ENCODE measurements at places on chromosomes 5 and 9.

DNA sequence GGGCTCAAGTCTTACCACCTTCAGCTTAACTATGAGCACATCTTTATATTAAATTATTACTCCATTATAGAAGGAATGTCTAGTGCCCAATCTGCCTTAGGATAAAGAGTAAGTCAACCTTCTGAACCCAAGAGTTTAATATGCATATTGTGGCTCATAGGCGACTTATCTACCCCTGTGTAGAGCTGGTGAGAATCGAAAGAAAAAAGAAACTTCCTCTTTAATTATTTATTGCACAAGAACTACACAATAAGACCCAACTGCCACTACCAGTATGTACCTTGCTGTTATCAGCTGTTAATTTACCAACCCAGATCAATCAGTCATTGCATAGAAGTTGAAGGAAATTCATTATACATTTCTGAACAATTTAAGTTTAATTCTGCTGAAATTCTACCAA lies 329.1 kb upstream of the SLC24A2 start:
- H3K4me1 ChIP-seq = no peaks in the 10 kb centered on the region
- H3K27ac ChIP-seq = no peak overlapping the region
- H3K36me3 ChIP-seq = no peaks in the 10 kb centered on the region
- no peak overlapping the region for H3K4me3 ChIP-seq
- no peak for DNase-seq

- H3K27ac ChIP-seq = no peak overlapping the region
Measured at GRCh38 chr5:160621526-160621925, 199.9 kb downstream of the PTTG1 start.

- peak overlapping the region; percentile 65 for H3K27ac ChIP-seq
- DNase-seq = no peak
- no peak overlapping the region for H3K4me3 ChIP-seq
- no peaks in the 10 kb centered on the region for H3K27me3 ChIP-seq
- peaks cover 6% of the 10 kb centered on the region for H3K4me1 ChIP-seq
Measured at GRCh38 chr9:131228988-131229387, 47.3 kb downstream of the FAM78A start.

DNA sequence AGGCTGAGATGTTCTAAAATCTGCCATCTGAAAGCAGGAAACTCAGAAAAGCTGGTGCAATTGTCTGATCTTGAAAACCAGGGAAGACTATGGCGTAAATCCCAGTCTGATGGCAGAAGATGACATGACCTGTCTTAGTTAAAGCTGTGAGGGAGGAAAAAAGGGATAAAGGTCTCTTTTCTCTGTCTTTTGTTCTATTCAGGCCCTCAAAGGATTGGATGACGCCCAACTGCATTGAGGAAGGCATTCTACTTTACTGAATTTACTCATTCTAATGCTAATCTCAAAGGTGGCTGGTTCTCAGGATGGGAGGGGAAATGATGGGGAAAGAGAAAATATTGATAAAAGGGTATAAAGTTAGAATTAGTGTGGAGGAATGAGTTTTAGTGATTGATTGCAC lies 312.8 kb upstream of the CTNND2 start:
- DNase-seq = no peak
- H3K4me3 ChIP-seq = no peak overlapping the region
- H3K36me3 ChIP-seq = no peaks in the 10 kb centered on the region

DNA sequence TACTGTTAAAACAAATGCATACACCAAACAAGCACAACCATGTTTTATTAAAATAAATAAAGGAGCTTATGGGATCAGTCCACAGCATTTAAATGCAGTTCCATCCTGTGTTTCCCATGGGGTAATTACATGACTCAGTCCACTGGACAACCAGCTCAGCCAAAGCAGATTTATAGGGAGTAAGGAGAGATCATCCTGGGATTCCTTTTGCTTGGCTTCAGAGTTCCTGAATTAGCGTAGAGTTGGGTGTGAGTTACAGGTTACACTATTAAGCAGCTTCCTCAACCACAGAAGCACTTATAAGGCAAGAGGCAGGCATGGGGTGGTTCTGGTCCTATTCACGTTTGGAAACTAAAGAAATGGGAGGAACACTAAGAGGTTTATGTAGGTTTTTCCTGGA lies 381.1 kb upstream of the ACTBL2 start:
- no peak overlapping the region for H3K4me3 ChIP-seq
- H3K4me1 ChIP-seq = no peaks in the 10 kb centered on the region
- no peak overlapping the region for H3K27ac ChIP-seq

GRCh38 chr5:170273968-170274710 lies 23.4 kb downstream of the LCP2 start:
- H3K4me3 ChIP-seq = peak overlapping the region; percentile 80
- H3K27ac ChIP-seq = peak overlapping the region; percentile 97
- H3K36me3 ChIP-seq = peaks cover 98% of the 10 kb centered on the region
- peaks cover 81% of the 10 kb centered on the region for H3K4me1 ChIP-seq
- no peaks in the 10 kb centered on the region for H3K27me3 ChIP-seq

DNA sequence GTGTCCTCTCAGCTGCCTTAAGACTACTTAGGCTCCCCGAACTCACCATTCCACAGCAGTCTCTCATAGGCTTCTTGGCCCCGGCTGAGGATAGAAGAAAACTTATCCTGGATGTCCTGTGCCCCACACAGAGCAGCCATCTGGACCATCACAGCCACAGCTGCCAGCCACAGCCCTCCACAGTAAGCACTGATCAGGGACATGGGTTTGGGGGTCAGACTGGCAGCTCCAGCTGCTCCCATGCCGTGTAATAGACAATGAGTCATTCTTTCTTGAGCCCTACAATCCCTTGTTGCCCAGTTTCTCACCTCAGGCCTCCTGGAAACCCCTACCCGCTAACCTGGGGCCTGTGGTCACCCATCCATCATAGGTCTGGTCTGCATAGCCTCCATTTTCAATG lies 5.7 kb downstream of the CREB3 start:
- no peak for DNase-seq
- H3K27ac ChIP-seq = no peak overlapping the region
- no peak overlapping the region for H3K4me3 ChIP-seq
- peaks cover 20% of the 10 kb centered on the region for H3K4me1 ChIP-seq
- no peaks in the 10 kb centered on the region for H3K27me3 ChIP-seq

GRCh38 chr5:142690667-142691066 lies 4.8 kb upstream of the FGF1 start:
- H3K27ac ChIP-seq = no peak overlapping the region
- H3K36me3 ChIP-seq = no peaks in the 10 kb centered on the region
- no peaks in the 10 kb centered on the region for H3K4me1 ChIP-seq
- H3K27me3 ChIP-seq = peaks cover 33% of the 10 kb centered on the region
- no peak overlapping the region for H3K4me3 ChIP-seq

GRCh38 chr9:18379073-18379811 lies 94.7 kb upstream of the ADAMTSL1 start:
- H3K36me3 ChIP-seq = no peaks in the 10 kb centered on the region
- H3K27me3 ChIP-seq = no peaks in the 10 kb centered on the region
- no peak for DNase-seq
- no peak overlapping the region for H3K4me3 ChIP-seq

- DNase-seq = no peak
- peaks cover 5% of the 10 kb centered on the region for H3K27me3 ChIP-seq
Measured at GRCh38 chr9:84570482-84571154, 98.9 kb upstream of the NTRK2 start.

DNA sequence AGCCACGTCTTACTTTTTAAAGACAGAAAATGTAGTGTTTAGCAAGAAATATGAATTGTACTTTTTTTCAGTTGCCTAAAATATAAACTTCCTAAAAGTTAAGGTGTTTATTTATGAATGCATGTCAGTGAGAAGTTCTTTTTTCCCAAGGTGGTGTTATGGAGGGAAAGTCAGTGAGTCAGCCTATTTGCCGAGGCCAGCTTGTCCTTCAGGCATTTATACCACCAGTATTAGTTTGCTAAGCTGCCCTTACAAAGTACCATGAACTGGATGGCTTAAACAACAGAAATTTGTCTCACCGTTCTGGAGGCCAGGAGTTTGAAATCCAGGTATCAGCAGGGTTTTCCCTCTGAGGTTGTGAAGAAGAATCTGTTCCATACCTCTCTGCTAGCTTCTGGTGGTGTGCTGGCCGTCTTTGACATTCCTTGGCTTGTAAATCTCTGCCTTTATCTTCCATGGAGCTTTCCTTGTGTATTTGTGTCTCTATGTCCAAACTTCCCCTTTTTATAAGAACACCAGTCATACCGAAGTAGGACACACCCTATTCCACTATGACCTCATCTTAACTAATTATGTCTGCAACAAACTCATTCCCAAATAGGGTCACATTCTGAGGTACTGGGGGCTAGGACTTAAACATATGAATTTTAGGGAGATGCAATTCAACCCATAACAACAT lies 38.4 kb downstream of the PRKACG start:
- H3K27me3 ChIP-seq = peaks cover 13% of the 10 kb centered on the region
- peaks cover 10% of the 10 kb centered on the region for H3K4me1 ChIP-seq
- DNase-seq = no peak
- peak overlapping the region; percentile 10 for H3K27ac ChIP-seq
- no peak overlapping the region for H3K4me3 ChIP-seq

DNA sequence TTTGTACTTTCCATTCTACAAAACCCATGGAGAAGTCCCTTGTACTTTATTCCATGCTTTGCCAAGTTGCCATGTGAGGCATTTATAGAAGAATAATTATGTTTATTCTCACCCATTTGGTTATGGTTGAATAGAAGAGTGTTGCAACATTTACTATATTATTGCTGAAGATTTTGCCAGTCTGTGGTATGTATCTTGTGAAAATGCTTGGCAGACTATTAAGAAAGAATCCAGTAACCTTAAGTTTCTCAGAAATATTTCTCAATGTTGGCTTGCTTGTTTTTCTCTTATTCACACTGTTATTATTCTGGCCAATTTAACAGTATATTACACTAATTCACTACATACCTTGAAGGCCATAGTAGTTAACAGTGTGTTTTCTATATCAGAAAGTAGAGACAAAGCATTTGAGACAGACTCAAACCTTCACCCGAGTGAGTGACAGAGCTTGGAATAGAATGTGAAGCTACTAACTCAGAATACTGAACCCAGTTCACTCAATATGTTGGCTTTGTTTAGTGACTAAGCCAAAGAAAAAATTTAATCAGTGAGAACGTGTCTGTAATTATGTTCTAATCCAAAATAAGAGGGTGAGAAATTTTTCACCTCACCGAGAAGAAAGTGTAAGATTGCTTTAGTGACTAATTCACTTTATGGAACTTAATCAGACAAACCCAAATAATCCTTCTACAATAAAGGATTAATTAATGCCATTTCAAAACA lies 184.4 kb downstream of the CWC27 start:
- H3K4me1 ChIP-seq = no peaks in the 10 kb centered on the region
- no peaks in the 10 kb centered on the region for H3K36me3 ChIP-seq
- H3K27ac ChIP-seq = no peak overlapping the region
- DNase-seq = no peak
- no peak overlapping the region for H3K4me3 ChIP-seq

DNA sequence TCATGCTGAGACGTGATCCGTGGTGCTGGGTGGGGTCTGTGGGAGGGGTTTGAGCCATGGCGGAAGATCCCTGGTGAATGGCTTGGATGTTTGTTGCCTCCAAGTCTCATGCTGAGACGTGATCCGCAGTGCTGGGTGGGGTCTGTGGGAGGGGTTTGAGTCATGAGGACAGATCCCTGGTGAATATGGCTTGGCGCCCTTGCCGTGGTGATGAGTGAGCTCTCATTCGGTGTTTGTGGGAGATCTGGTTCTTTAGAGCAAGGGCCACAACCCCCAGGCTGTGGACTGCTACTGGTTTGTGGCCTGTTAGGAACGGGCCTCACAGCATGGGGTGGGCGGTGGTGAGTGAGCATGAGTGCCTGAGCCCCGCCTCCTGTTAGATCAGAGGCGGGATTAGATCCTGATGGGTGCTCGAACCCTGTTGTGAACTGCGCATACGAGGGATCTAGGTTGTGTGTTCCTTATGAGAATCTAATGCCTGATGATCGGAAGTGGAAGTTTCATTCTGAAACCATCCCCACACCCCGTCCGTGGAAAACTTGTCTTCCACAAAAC lies 31.2 kb downstream of the NKD2 start:
- no peaks in the 10 kb centered on the region for H3K36me3 ChIP-seq
- H3K27ac ChIP-seq = no peak overlapping the region
- peaks cover 17% of the 10 kb centered on the region for H3K4me1 ChIP-seq
